ENCODE measurements at places on chromosomes 6 and 20.

GRCh38 chr20:63070771-63071540, 64.2 kb upstream of the BHLHE23 start:
- no peak for DNase-seq

DNA sequence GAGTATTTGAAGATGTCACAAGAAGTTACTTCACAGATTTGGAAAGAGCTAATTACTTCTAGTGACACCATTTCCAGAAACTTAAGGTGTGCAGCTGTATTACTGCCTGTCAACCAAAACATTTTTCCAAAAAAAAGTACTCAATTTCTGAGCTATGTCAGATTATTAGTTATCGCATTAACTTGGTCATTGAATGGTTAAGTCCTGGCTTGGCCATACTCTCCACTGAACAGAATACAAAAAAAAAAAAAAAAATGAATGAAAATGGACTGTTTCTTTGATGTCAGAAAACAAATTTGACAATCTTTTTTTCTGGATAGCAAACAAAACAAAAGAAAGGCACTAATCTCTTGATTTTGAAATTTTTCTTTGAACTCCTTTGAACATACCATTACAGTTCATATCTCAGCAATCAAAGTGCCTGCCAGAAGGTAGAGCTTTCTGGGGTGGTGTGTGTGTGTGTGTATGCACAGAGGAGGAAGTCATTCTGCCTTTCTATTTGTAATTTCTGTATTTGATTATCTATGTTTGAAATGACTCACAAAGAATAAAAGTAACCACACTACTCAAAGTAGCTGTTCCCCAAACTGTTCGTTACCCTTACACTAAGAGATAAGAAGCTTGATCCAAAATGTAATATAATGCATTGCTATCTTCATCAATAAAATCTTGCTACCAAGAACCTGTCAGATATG, 210.8 kb upstream of the FUT9 start:
- DNase-seq: no peak

DNA sequence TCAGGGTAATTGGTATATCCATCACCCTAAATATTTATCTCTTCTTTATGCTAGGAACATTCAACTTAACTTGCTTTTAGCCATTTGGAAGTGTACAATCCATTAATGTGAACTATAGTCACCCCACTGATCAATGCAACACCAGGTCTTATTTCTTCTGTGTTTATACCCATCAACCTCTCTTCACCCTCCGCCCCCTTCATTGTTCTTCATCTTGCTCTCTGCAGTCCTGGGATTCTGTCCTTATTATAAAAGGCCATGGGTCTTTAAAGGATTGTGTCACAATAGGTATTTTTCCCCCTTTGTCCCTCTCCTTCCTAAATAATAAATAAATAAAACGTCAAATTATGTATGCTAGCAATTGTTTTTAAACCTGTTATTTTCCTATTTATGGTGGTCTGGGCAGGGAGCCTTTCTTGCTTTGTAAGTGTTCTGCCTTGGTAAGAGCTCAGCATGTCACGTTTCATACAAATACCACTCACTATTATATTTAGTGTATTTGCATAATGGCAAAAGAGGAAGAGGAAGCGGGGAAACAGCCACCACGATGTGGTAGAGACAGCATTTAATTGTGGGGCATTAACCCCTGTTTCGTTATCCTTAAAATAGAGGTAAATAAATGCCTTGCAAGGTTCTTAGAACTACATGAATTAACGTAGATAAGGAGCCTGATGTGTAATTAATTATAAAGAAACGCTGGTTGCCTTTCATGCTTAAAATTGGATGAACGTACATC, 1.9 kb downstream of the ABRACL start:
- no peak for DNase-seq

- DNase-seq: no peak
Measured at GRCh38 chr20:59939879-59940128, 301 bp downstream of the PPP1R3D start.

- no peak for DNase-seq
Measured at GRCh38 chr20:51695574-51696303, 72.5 kb downstream of the ATP9A start.

- no peak for DNase-seq
Measured at GRCh38 chr6:11412011-11412424, 125.5 kb upstream of the TMEM170B start.
